ENCODE measurements at places on chromosomes 7 and 10.

- no peak for DNase-seq
Measured at GRCh38 chr10:93671042-93671441, 31.4 kb downstream of the FRA10AC1 start.

DNA sequence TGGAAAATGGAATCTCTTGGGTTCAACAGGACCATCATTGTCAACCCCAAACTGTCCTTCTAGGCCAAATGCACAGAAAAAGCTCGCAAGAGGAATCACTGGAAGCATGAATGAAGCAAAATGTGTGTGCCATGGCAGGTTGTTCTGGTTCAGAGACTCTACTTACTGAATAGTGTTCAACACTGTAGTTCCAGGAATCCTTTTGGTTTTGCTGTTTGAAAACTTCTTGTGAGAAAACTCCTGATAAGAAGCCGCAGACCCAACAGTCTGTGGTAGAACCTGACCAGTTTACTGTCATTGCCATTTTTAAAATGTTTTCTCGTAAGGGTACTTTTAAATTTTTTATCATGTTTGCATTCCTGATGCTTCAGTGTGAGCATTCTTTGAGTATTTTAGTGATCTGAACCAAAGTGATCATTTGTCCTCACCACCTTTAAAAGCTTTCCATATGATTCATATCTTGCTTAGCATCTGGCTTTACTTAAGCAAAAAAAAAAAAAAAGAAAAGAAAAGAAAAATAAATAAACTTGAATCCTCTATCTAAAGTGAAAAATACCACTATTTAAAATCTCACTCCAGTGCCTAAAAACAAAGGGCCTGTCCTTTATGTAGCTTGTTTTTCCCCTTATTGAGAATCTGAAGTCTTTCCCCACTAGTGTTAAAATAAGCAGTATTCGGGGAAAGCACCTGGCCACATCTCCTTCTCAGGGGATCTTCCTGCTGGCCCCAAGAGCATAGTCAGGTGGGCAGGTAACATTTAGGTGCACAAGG is 92.4 kb downstream of the WNT2 start:
- no peak for DNase-seq

DNA sequence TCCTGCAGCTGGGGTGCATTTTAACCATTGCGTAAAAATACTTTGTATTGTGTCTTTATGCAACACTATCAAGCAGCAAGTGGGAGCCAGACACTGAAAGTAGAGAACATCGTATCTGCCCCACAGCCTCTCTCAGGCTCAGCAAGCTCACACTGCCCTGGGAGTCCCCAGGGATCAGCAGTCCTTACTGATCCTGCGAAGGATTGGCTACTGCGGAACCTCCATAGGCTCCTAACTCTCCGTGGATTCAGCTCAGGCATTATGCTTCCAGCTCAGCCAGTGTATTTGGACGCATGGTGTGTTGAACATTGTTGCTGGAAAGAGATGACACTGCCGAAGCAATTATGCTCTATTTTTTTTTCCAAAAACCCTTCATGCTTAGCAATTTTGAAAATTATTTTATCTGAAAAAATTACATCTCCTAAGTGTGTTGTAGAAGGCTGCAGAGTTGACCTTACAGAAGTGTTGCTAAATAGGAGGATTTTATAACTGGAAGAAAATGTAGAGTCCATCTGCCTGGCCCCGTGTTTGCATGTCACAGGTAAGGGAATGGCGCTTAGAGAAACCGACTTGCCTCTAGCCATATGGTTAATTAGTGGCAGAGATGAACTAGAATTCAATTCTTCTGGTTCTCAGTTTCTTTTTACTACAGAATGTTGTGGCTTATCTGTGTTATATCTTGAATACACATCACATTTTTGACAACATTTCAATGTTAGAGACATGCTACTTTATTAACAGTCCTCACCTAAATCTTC is 276.4 kb upstream of the COBL start:
- DNase-seq, result no peak

GRCh38 chr7:95672434-95672833 is 76.1 kb upstream of the PDK4 start:
- DNase-seq, result no peak

- DNase-seq, result peak; percentile 96
Measured at GRCh38 chr7:105776068-105776790, 100.2 kb downstream of the ATXN7L1 start.

DNA sequence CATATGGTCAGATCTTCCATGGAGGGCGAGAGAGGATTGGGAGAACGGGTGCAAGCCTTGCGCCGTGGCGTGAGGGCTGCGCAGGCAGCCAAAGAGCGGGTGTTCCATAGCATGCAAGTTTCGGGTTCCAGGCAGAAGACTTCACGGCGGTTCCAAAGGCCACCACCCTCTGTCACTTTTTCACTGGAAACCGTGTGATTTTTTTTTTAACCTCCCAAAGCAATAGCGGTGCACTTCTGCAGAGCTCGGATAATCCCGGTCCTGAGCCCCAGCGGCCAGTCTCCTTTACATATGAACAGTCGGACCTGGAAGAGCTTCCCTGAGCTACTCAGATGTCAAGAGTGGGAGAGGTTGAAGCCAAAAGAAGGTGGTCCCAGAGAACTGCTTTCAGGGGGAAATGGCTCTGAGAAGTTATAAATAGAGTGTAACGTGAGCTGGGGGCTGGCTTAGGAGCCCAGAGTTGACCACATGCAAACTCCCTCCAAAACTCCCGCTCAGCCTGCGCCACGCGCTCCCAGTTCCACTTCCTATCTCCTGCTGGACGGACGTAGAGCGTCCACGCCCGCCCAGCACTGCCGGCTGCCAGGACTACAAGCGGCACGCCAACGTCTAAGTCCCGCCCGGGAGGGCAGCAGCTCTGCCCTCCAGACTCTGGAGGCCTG is at the start of gene MEOX2:
Gene MEOX2, minus strand, starts transcription at position 389 of the 662 bp plus-strand sequence. Its CDS starts 281 bp downstream, at position 108.
- DNase-seq, result peak; percentile 63

GRCh38 chr7:29748286-29749099 is 57.8 kb upstream of the WIPF3 start:
- DNase-seq, result no peak

GRCh38 chr7:103719070-103719469 is 270.4 kb downstream of the RELN start:
- DNase-seq, result no peak

GRCh38 chr10:33725430-33725829 is 391.0 kb upstream of the NRP1 start:
- no peak for DNase-seq

- no peak for DNase-seq
Measured at GRCh38 chr7:128911423-128912031, 1.0 kb upstream of the KCP start.

DNA sequence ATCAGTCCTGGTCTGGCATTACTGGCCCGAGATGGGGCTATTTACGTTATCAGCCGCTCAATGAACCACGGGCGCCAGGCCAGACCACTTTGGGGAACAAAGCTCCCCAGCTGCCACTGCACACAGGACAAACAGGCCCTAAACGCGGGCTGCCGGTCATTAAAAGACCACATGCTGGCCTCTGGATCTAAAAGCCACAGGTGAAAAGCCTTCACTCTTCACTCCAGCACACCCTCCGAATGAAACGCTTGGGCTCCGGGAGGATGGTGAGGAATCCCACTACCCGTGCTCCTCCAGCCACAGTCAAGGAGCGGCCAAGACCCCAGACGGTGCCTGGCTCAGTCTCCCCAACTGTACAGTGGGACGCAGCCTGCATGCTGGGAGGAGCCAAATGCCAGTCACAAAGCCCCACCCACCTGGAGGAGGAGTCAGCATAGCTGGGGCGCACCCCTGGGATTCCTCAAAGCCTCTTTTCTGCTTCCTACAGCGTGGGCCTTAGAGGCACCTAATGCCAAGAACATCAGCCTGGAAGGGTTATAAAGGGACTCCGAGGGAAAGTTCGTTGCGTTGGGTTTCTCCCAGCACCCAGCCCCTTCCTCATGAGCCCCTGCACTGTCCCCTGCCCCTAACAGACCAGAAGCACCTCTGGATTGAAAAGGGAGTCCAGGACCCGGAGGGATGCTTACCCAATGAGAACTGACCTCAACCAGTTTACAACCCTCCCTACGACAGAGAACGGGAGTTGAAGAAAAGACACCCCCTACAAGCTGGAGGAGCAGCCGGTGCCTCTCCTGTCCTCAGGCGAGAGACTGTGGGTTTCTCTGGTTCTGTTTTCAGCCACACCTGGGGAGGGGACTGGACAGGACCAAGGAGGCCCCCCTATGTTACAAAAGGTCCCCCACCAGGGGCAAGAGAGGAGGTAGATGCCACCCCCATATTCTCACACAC is 4.7 kb downstream of the PDGFA start:
- DNase-seq, result peak; percentile 88
